ENCODE measurements at places on chromosomes 3 and 15.
A peak's percentile ranks its signal among the peaks of the same experiment; 100 is the strongest.

- DNase-seq = peak; percentile 72
These were observed at the start of gene GPR160 for GRCh38 chr3:170037463-170038433. Gene GPR160, plus strand, starts transcription at chr3:170037995. Its CDS starts 45,978 bp downstream, at chr3:170083973.

GRCh38 chr3:72116226-72116625 lies 331.3 kb upstream of the PROK2 start:
- no peak for DNase-seq

DNA sequence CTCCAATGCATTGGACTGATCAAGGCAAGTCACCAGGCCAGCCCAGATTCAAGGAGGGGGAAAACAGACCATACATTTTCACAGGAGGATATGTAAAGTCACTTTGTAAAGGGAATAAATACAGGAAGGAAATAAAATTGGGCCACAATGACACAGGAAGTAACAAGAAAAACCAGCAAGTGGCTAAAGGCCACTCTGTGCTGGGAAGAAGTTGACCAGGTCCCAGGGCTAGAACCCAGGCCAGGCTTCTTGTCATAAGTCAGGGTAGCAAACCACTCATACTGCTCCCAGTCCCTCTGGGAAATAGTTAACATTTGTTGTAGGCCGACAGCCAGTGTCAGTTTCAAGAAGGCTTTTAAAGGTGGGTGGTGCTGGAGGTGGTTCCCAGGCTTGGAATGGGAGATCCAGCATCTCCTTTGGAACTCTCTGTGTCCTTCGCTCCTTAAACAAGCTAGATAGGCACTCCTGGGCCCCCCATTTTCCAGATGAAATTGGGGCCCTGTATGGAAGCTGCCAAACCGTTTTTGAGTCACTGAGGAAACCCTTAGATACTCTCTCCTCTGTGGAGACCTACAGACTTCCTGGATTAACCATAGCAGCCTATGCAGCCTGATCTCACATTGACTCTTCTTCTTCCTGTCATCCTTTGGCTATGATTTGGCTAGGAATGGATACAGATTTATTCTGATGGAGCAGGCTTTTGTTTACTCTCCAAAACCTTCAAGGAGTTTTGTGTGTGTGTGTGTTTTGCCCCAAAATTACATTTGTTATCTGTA lies 14.7 kb upstream of the EDC3 start:
- no peak for DNase-seq

DNA sequence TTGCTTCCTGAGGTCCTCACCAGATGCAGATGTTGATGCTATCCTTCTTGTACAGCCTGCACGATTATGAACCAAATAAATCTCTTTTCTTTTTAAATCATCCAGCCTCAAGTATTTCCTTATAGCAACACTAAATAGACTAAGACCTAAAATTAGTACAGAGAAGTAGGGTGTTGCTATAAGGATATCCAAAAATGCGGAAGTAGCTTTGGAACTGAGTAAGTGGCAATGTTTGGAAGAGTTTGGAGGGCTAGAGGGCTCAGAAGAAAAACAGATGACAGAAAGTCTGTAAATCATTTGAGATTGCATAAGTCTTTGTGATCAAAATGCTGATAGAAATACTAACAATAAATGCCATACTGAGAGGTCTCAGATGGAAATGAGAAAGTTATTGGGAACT lies 894.9 kb downstream of the DIPK2A start:
- DNase-seq = no peak

GRCh38 chr3:181687731-181688130 lies 24.0 kb upstream of the SOX2 start:
- DNase-seq = no peak
